Gastrocnemius medialis (tissue), 4 donors: ENCODE measurements at places on chromosomes 12 and 14. TPM values are rescaled to one million over a fixed set of nuclear protein-coding genes. Genes with fewer than 3 reads are reported as not detected.

CD69 gene
- total RNA-seq = 0.72 TPM

SMAGP gene
- 1.7 TPM for total RNA-seq

KRT86 gene
- not detected for total RNA-seq

PIWIL1 gene
- not detected for total RNA-seq

NKX2-1 gene
- not detected for total RNA-seq

GALNT16 gene
- total RNA-seq = 0.15 TPM

GPD1 gene
- 258 TPM for total RNA-seq

C12orf54 gene
- not detected for total RNA-seq

NTN4 gene
- total RNA-seq = 4.0 TPM

LTBP2 gene
- total RNA-seq = 19.8 TPM

TMPRSS12 gene
- total RNA-seq = not detected

ETFRF1 gene
- total RNA-seq = 72.6 TPM

HVCN1 gene
- 8.1 TPM for total RNA-seq

ST8SIA1 gene
- total RNA-seq = 0.53 TPM

AQP6 gene
- total RNA-seq = not detected

CLEC2D gene
- 0.85 TPM for total RNA-seq

REC8 gene
- 0.82 TPM for total RNA-seq

MVK gene
- 10.6 TPM for total RNA-seq

LAG3 gene
- not detected for total RNA-seq

GRCh38 chr12:109714141-109714912, 702 bp downstream of the FAM222A start:
- peak; percentile 57 for DNase-seq
- no peaks in the 10 kb centered on the region for H3K36me3 ChIP-seq
- peak overlapping the region; percentile 59 for H3K4me3 ChIP-seq
- peak overlapping the region; percentile 82 for H3K27ac ChIP-seq
- no peaks in the 10 kb centered on the region for H3K27me3 ChIP-seq

GRCh38 chr12:96399120-96399918, 920 bp downstream of the CDK17 start:
- peak overlapping the region; percentile 98 for H3K27ac ChIP-seq
- H3K36me3 ChIP-seq = no peaks in the 10 kb centered on the region
- peaks cover 31% of the 10 kb centered on the region for H3K4me1 ChIP-seq
- peak overlapping the region; percentile 83 for H3K4me3 ChIP-seq

DNA sequence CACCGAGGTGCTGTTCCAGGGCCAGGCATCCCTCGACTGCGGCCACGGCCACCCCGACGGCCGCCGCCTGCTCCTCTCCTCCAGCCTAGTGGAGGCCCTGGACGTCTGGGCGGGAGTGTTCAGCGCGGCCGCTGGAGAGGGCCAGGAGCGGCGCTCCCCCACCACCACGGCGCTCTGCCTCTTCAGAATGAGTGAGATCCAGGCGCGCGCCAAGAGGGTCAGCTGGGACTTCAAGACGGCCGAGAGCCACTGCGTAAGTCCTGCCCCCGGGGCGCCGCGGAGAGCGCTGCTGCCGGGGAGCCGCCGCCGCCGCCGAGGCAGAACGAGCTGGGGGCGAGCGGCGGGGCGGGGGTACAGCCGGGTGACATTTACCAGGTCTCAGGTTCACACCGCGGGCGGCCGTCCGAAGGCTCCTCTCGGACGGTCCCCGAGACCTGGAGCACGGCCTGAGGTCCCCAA, 1.4 kb downstream of the PLXNC1 start:
- peaks cover 5% of the 10 kb centered on the region for H3K4me1 ChIP-seq
- DNase-seq = no peak
- no peak overlapping the region for H3K27ac ChIP-seq
- peak overlapping the region; percentile 43 for H3K4me3 ChIP-seq
- peaks cover 7% of the 10 kb centered on the region for H3K27me3 ChIP-seq

- H3K4me3 ChIP-seq = no peak overlapping the region
- DNase-seq = peak; percentile 71
- peaks cover 18% of the 10 kb centered on the region for H3K4me1 ChIP-seq
- H3K36me3 ChIP-seq = no peaks in the 10 kb centered on the region
Measured at GRCh38 chr12:54360717-54361456, 3.4 kb downstream of the GPR84 start.

GRCh38 chr12:48422060-48422459, 50.3 kb upstream of the ANP32D start:
- no peaks in the 10 kb centered on the region for H3K4me1 ChIP-seq
- no peaks in the 10 kb centered on the region for H3K27me3 ChIP-seq
- DNase-seq = no peak
- H3K4me3 ChIP-seq = no peak overlapping the region
- H3K36me3 ChIP-seq = no peaks in the 10 kb centered on the region
- no peak overlapping the region for H3K27ac ChIP-seq

DNA sequence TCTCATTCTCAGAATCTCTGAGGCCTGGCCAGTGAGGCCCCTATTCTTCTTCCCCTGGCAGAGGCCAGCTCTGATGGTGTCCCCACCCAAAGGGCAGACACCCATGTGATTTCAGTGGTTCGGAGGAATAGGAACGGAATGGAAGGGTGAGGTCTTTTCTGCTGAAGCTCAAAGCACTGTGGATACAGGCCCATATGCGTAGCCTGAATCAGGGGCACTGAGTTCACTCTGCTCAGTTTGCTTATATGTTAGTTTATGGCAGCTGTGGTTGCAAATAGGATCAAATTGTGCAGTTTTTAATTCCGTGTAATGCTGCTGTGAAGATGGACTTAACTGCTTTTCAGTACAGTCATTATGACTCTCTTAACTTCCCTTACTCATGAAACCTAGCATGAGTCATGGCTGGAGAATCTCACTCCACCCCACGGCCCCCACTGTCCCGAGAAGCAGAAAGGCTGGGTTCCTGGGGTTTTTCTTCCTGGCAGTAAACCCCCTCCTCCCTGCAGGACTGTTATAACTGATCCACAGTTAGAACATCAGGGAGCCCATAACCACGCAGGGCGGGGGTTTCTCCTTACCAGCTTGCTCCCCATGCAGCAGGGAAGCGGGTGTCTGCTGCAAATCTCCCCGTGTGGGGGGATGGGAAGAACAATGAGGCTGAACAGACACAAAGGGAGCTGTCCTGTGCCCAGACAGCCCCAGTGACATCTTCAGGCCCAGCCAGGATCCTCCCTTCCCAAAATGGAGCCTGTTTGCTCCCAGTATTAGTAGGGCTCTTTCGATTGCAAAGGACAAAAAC, 122.7 kb downstream of the SLC38A6 start:
- no peaks in the 10 kb centered on the region for H3K36me3 ChIP-seq
- peak; percentile 26 for DNase-seq
- H3K27ac ChIP-seq = peak overlapping the region; percentile 67
- H3K27me3 ChIP-seq = no peaks in the 10 kb centered on the region
- no peak overlapping the region for H3K4me3 ChIP-seq

GRCh38 chr12:25364529-25365339, 114.0 kb upstream of the KRAS start:
- H3K4me3 ChIP-seq = no peak overlapping the region
- H3K27ac ChIP-seq = no peak overlapping the region

- DNase-seq = no peak
- H3K27me3 ChIP-seq = no peaks in the 10 kb centered on the region
- H3K27ac ChIP-seq = no peak overlapping the region
- H3K4me3 ChIP-seq = no peak overlapping the region
- H3K4me1 ChIP-seq = no peaks in the 10 kb centered on the region
- no peaks in the 10 kb centered on the region for H3K36me3 ChIP-seq
Measured at GRCh38 chr14:72974661-72975060, 48.4 kb downstream of the DCAF4 start.

GRCh38 chr12:51630986-51631385, 40.0 kb downstream of the SCN8A start:
- no peaks in the 10 kb centered on the region for H3K36me3 ChIP-seq
- no peaks in the 10 kb centered on the region for H3K4me1 ChIP-seq
- no peak for DNase-seq
- no peak overlapping the region for H3K27ac ChIP-seq
- no peak overlapping the region for H3K4me3 ChIP-seq
- no peaks in the 10 kb centered on the region for H3K27me3 ChIP-seq

GRCh38 chr14:67982711-67983608, 163.4 kb downstream of the RAD51B start:
- DNase-seq = no peak
- no peaks in the 10 kb centered on the region for H3K36me3 ChIP-seq
- H3K4me3 ChIP-seq = no peak overlapping the region
- H3K27ac ChIP-seq = no peak overlapping the region
- H3K27me3 ChIP-seq = no peaks in the 10 kb centered on the region

DNA sequence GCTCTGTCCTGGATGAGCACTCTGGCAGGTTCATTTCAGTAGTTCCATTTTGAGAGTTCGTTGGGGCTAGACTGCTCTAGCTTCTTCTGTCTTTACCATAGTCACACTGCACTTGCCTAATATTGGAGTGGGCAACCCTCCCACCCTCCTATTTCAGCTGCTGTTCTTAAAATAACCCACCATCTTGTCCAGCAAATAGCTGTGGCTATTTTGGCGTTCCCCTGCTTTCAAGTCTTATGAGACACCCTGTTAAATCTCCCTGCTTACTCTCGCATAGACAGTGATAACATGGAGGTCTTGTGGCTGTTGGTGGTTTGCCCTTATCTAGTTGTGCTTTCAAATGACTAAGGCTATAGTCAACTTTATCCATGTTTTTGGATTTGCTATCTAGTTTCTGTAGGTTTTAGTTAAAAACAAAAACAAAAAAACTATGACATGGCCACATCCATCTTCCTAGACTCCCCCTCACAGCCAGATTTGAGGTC, 65.5 kb downstream of the LRP6 start:
- no peaks in the 10 kb centered on the region for H3K27me3 ChIP-seq
- peak overlapping the region; percentile 14 for H3K4me3 ChIP-seq
- H3K36me3 ChIP-seq = no peaks in the 10 kb centered on the region

DNA sequence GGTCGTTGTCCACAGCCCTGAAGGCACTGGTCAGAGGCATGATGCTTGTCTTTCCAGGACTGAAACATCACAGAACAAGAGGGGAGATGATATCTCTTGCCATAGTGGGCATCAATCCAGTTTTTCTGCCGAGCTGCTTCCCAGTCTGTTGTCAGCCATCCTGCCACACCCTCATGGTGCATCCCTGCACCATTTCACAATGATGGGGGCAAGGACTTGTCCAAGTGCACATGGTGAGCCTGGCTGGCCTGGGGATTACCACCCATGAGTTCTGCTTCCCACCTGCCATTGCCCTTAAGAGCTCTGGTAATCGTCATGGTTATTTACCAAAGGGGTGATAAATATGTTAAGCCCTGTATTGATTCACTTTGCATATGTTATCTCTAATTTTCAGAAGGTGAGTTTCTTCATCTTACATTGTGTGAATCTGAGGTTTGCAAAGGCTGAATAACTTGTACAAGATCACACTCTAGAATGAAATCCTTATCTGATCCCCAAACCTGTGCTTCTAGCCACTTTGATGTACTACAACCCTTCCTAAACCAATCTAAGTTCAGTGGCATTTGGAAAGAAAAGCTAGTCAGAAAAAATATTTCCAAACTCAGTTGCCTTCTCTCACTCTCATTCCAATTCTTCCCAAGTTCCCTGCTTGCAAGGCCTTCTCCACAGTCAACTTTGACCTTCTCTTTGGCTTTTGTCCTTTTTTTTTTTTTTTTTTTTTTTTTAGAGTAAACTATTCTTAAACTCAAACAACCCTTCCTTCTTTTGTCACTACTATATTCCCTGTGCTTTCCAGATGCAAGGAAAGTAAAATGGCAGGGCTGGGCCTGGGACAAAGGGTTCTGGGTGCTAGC, 2.3 kb downstream of the AVIL start:
- peak overlapping the region; percentile 70 for H3K27ac ChIP-seq
- H3K27me3 ChIP-seq = no peaks in the 10 kb centered on the region
- H3K36me3 ChIP-seq = peaks cover 37% of the 10 kb centered on the region
- peaks cover 37% of the 10 kb centered on the region for H3K4me1 ChIP-seq
- H3K4me3 ChIP-seq = no peak overlapping the region
- DNase-seq = no peak

DNA sequence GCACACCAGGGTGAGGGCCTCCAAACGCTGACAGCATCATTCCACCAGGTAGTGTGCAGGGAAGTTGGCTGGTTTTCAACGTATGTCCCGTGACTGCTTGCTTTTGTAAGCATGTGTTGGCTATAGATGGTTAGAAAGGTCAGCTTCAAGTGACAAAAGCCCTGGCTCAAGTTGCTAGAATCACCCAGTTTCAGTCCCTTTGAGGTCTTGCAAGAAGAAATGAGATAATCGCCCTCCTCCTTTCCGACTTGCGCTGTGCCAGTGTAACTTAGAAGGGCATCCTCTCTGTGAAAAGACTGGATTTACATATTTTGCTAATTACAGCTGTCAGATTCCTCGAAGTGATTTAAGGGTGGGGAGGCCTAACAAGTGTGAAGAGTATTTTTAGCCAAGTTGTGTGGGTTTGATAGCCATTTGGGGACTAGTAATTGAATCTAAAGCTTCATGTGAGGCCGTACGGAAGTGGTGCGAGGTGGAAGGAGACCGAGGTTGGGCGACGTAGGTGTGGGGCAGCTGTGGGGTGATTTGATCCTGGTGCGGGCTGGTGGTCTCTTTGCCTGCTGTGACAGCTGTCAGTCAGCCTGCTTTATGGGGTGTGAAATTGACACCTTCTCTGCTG, 94.7 kb downstream of the CHST11 start:
- no peaks in the 10 kb centered on the region for H3K4me1 ChIP-seq
- H3K27me3 ChIP-seq = no peaks in the 10 kb centered on the region
- H3K4me3 ChIP-seq = no peak overlapping the region
- H3K27ac ChIP-seq = no peak overlapping the region
- no peaks in the 10 kb centered on the region for H3K36me3 ChIP-seq
- DNase-seq = no peak

GRCh38 chr12:127400221-127400620, 866.7 kb upstream of the TMEM132C start:
- H3K4me3 ChIP-seq = no peak overlapping the region
- H3K27ac ChIP-seq = no peak overlapping the region
- H3K27me3 ChIP-seq = no peaks in the 10 kb centered on the region
- DNase-seq = no peak
- no peaks in the 10 kb centered on the region for H3K36me3 ChIP-seq
- no peaks in the 10 kb centered on the region for H3K4me1 ChIP-seq

- H3K4me1 ChIP-seq = no peaks in the 10 kb centered on the region
- no peak overlapping the region for H3K4me3 ChIP-seq
- no peak for DNase-seq
- H3K27ac ChIP-seq = no peak overlapping the region
- H3K36me3 ChIP-seq = no peaks in the 10 kb centered on the region
- no peaks in the 10 kb centered on the region for H3K27me3 ChIP-seq
Measured at GRCh38 chr12:54933376-54933775, 51.2 kb downstream of the TESPA1 start.

- H3K36me3 ChIP-seq = no peaks in the 10 kb centered on the region
- H3K27ac ChIP-seq = no peak overlapping the region
- no peaks in the 10 kb centered on the region for H3K27me3 ChIP-seq
- no peaks in the 10 kb centered on the region for H3K4me1 ChIP-seq
Measured at GRCh38 chr12:65929641-65930040, 105.4 kb downstream of the HMGA2 start.

GRCh38 chr12:53194973-53195372, 12.1 kb downstream of the ITGB7 start:
- no peak overlapping the region for H3K27ac ChIP-seq
- H3K27me3 ChIP-seq = peaks cover 3% of the 10 kb centered on the region
- no peaks in the 10 kb centered on the region for H3K4me1 ChIP-seq
- H3K4me3 ChIP-seq = no peak overlapping the region

DNA sequence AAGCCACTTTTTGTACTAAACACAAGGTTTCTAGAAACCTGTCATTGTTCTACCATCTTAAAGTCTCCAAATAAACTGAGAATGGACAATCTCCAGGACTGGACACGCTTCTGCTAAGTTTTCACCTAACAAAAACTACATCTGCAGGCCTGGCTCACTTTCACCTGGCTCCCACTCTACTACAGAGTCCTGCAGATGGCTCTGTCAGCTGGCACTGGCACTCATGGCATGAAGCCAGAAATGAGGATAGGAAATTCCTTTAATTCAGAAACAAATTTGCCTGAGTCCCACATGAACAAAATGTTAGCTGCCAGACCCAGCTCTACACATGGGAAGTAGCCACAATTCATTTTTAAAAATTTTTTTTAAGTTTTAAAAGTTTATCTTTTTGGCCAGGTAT, 42.1 kb downstream of the STXBP6 start:
- no peak for DNase-seq
- peak overlapping the region; percentile 34 for H3K27ac ChIP-seq
- no peaks in the 10 kb centered on the region for H3K36me3 ChIP-seq
